Pancreas (tissue), 10 donors: ENCODE measurements at places on chromosomes 4 and X.

DNA sequence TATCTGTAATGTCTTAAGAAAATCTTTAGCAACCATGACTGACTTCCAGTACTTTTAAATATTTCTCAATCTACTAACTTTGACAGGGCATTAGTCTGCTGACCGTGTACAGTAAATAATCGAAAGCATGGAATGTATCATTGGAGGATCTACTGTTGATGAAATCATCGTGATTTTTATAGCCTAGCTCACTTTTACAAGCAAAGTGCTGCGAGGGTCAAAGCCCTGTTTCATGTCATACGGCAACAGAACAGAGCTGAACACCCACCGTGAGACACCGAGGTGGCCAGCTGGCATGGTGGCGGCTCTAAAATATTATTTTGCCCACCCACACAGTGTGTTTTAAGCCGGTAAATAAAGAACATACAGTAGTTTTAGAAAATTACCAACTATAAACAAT is 679.3 kb downstream of the FAT4 start:
- no peak for DNase-seq
- no peak overlapping the region for H3K4me3 ChIP-seq
- H3K27ac ChIP-seq: no peak overlapping the region
- H3K27me3 ChIP-seq: no peaks in the 10 kb centered on the region
- H3K4me1 ChIP-seq: no peaks in the 10 kb centered on the region
- H3K36me3 ChIP-seq: no peaks in the 10 kb centered on the region

DNA sequence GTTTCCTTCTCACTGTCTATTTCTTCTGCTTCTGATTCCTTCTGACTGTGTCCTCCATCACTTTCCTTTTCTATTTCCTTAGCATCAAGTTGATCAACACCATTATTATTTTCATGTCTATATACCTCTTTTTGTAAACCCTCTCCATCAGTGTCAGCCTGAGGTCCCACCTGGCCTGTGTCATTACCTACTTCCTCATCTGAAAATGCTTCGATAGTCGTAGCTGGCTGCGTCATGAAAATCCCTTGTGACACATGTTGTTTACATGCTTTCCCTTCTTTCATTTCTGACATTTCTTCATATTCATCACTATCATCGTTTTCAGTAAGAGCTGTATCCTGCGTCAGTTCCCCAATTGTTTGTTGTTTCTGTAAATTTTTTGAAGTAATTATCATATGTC is 39.6 kb downstream of the RPGR start:
- no peak overlapping the region for H3K4me3 ChIP-seq
- H3K27me3 ChIP-seq: no peaks in the 10 kb centered on the region
- no peaks in the 10 kb centered on the region for H3K4me1 ChIP-seq
- no peak overlapping the region for H3K27ac ChIP-seq
- DNase-seq: no peak
- H3K36me3 ChIP-seq: no peaks in the 10 kb centered on the region

- no peak overlapping the region for H3K27ac ChIP-seq
- H3K4me3 ChIP-seq: no peak overlapping the region
Measured at GRCh38 chr4:129176864-129177263, 80.9 kb downstream of the C4orf33 start.

DNA sequence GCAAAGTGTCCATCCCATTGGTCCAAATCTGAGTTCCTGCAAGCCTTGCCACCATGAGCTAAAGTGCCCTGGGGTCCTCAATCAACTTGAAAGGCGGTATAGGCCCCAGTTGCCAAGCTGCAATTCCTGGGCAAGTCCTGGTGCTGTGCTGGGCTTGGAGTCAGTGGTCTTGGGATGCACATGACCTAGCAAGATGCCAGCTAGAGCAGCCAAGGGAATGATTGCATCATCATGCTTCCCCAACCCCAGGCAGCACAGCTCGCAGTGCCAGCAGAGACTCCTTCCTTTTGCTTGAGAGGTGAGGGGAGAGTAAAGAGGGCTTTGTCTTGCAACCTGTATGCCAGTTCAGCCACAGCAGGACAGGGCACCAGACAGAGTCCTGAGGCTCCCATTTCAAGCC is 50.5 kb downstream of the KCNIP4 start:
- H3K36me3 ChIP-seq: no peaks in the 10 kb centered on the region
- no peak overlapping the region for H3K4me3 ChIP-seq
- H3K27me3 ChIP-seq: no peaks in the 10 kb centered on the region
- no peaks in the 10 kb centered on the region for H3K4me1 ChIP-seq

DNA sequence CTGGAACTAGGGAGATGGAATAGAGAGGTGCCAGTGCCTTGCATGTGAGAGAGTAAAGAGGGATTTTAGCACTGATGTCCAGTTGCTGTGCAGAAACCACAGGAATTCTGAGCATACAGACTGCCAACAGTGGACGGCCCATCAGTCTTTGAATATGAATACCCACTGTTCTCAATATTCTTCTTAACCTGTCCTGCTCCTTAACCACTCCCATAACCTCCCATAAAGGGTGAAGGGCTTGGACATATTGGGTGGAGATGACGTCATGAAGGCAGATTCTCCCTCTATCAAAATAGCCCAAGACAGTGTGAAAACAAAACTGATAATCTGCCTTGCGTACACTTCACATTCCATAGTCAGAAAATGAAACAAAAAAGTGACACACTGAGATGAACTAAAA is 1313.7 kb upstream of the PABPC4L start:
- no peak overlapping the region for H3K4me3 ChIP-seq
- H3K27ac ChIP-seq: no peak overlapping the region
- no peaks in the 10 kb centered on the region for H3K4me1 ChIP-seq
- H3K36me3 ChIP-seq: no peaks in the 10 kb centered on the region
- no peak for DNase-seq

GRCh38 chr4:181193131-181193930 is 1049.9 kb upstream of the TENM3 start:
- no peaks in the 10 kb centered on the region for H3K4me1 ChIP-seq
- H3K36me3 ChIP-seq: no peaks in the 10 kb centered on the region
- no peak for DNase-seq

DNA sequence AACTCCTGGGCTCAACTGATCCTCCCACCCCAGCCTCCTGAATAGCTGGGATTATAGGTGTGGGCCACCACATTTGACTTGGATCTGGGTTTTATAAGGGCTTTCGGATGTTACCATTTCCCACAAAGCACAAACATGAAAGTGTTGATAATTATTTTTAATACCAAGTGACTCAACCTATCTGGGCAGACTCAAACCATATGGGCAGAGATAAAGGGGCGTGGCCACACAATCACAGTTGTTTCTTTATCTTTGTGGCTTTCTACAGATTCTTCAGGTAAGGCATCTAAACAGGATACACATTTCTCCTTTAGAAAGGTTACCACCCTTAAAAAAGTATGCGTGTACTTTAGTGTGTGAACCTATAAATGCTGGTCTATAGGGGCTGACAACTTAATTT is 122.5 kb downstream of the ZNF827 start:
- no peak for DNase-seq
- no peak overlapping the region for H3K27ac ChIP-seq
- no peaks in the 10 kb centered on the region for H3K4me1 ChIP-seq
- H3K4me3 ChIP-seq: no peak overlapping the region
- H3K36me3 ChIP-seq: no peaks in the 10 kb centered on the region
- H3K27me3 ChIP-seq: no peaks in the 10 kb centered on the region

DNA sequence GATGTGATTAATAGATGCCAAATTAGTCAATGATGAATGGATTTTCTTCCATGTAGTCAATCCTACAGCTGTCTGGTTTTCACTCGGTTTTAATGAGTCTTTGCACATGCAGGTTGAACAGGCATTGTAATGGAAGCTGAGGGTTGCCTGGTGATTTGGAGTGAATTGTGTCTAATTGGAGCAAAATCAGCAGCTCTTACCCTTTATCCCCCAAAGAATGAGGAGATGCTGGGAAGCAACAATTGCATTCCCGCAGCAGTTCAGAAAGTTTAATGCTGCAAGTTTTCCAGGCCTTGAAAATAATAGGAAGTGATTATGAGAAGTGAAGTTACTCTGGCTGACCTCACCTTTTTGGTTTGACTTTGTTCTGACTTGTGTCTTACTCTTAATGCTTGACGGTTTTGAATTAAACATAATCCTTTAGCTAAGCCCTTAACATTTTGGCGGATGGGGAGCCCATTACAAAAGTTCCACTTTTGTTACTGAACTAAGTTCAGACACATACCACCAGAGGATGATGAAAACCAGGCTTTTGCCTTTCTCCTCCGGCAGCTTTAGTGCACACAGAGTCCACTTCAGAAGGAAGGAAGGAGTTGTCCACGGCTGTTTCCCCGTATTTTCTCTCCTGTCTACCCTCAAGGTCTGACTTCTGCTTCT is 78.8 kb upstream of the TBC1D9 start:
- no peak for DNase-seq
- H3K27ac ChIP-seq: no peak overlapping the region
- H3K4me1 ChIP-seq: peaks cover 2% of the 10 kb centered on the region
- no peaks in the 10 kb centered on the region for H3K27me3 ChIP-seq

GRCh38 chr4:157014621-157015591 is 43.3 kb upstream of the PDGFC start:
- H3K36me3 ChIP-seq: no peaks in the 10 kb centered on the region
- no peak for DNase-seq
- H3K27me3 ChIP-seq: no peaks in the 10 kb centered on the region
- no peaks in the 10 kb centered on the region for H3K4me1 ChIP-seq

DNA sequence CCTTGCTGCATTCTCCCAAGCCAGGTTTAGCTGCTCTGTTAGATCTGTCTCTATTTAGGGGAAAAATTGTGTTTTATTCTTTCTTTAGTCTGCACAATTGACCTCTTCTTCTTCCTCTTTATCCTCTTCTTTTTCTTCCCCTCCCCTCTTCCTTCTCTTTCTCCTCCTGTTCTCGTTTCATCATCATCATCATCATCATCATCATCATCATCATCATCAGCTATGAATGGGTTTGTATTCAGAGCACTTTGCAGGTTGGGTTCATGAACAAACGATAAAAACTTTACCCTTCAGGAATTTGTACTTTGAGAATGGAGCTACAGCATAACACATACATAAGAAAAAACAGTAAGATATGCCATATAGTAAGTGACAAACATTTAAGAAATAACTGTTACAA is 9.1 kb downstream of the GPM6A start:
- H3K27me3 ChIP-seq: no peaks in the 10 kb centered on the region
- no peak for DNase-seq
- H3K4me1 ChIP-seq: no peaks in the 10 kb centered on the region
- no peak overlapping the region for H3K4me3 ChIP-seq

- H3K27me3 ChIP-seq: no peaks in the 10 kb centered on the region
- no peaks in the 10 kb centered on the region for H3K4me1 ChIP-seq
- DNase-seq: no peak
- H3K36me3 ChIP-seq: no peaks in the 10 kb centered on the region
Measured at GRCh38 chr4:110454441-110454840, 21.5 kb upstream of the ENPEP start.

DNA sequence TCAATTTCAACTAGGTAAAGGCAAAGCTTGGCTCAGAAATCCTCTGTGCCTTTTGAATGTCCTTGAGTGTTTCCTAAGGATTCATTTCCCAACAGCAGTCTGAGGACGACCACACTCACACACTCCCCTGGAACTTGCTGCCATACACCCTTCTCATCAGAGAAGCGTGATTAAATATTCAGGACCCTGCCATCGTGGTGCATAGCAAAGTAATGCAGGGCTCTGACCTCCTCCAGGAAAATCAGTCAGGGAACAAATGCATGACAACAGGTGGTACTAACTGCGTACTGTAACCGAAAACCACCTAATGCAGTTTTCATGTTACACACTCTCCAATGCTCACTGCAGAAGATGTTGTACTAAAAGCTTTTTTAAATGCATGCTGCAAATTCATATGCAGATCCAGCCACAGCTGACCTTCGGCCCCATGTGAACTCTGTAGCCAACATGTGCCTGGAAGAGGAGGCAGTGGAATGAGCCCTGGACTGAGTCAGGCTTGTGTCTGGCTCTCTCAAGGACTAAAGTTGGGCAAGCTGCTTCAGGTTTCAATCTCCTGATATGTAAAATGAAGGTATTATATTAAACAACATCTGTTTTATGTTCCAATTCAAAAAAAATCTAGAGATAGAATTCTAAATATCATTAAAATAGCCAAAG is 238.3 kb downstream of the KCNIP4 start:
- H3K4me3 ChIP-seq: no peak overlapping the region
- no peaks in the 10 kb centered on the region for H3K27me3 ChIP-seq
- DNase-seq: no peak
- H3K36me3 ChIP-seq: no peaks in the 10 kb centered on the region
- no peaks in the 10 kb centered on the region for H3K4me1 ChIP-seq

DNA sequence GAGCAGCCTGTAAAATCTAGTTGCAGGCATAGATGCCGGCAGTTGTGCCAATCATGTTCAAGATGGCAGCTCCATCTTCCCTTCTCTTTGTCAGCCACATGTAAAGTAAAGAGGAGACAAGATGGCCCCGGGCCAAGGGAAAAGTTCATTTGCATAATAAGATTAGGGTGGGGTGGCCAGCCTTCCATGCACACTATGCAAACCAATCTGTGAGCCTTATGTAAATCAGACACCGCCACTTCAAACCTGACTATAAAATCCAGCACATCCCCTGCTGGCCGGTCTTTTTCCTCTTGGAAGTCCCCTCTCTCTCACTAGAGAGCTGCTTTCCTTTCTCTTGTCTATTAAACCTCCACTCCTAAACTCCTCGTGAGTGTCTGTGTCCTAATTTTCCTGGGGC is 78.9 kb upstream of the CBR4 start:
- no peaks in the 10 kb centered on the region for H3K27me3 ChIP-seq
- H3K4me3 ChIP-seq: no peak overlapping the region
- H3K27ac ChIP-seq: no peak overlapping the region
- H3K4me1 ChIP-seq: no peaks in the 10 kb centered on the region

GRCh38 chr4:149512501-149512900 is 303.1 kb downstream of the IQCM start:
- no peaks in the 10 kb centered on the region for H3K27me3 ChIP-seq
- H3K27ac ChIP-seq: no peak overlapping the region
- DNase-seq: no peak
- no peaks in the 10 kb centered on the region for H3K4me1 ChIP-seq

DNA sequence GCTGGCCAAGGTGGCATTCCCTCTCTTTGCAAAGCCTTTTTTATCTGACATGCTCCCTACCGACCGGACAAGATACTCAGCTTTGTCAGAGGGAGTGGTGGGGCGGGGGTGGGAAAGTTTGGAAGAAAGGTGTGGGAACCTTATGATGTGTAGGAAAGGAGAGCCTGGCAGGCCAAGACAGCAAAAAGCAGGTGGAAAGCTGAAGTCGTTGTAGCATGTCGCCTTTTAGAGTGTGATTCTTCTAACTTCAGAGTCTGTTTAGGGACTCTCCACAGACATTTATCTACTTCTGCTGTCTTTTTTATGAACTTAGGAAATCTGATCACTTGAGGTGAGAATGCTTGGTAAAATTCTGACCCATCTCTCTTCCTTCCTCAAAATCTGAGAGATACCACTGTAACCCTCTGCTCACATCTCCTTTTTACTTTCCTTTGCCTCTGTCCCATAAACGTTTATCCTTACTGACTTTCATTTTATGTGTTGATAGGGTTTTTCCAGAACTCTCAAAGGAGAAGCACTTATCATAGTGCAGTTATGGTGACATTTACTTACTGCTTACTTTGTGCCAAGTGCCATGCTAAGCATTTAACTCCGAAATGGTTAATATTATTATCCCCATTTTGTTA is 8.2 kb upstream of the RUFY3 start:
- H3K27ac ChIP-seq: no peak overlapping the region
- no peaks in the 10 kb centered on the region for H3K36me3 ChIP-seq
- H3K4me1 ChIP-seq: peaks cover 32% of the 10 kb centered on the region
- DNase-seq: no peak
